ENCODE measurements at places on chromosomes 13 and 19. TPM values are rescaled to one million over a fixed set of nuclear protein-coding genes. Genes with fewer than 3 reads are reported as not detected.

DNA sequence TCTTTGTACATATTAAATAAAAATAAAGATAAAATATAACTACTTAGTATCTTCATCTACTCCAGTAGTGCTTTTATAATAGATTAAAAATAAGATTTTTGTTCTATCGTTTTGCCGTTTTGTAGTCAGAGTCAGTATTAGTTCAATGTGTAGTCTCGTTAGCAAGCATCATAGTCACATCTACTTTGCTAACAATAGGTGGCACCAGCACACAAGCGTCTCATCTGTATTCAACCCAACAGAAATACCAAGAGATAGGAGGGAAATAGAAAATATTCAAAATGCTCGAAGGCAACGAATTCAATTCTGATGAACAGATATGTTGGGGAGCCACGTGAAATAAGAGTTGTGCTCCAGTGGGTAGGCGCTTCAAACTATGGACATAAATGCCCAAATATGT is 21.4 kb upstream of the MICU2 start:
- DNase-seq = no peak

- no peak for DNase-seq
These were observed 203.6 kb downstream of the DACH1 start for GRCh38 chr13:71663431-71663830.

The GGACT gene
- total RNA-seq = 4.6 TPM

DNA sequence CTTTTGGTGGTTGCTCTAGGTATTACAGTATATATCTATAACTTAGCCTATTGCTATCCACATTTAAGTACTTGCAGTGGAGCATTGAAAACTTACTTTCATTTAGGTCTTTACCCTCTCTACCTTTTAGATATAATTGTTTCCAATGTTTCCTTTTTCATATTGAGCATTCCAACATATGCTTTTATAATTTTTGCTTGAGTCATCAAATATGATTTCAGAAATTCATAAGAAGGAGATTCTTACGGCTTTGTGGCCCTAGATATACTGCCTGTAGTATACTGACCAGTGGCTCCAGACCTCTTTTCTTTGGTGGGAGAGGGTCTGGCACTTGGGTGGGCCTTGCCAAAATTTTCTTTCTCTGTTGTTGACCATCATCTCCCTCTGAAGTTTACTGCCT is 32.8 kb upstream of the ZNF850 start:
- no peak for DNase-seq

GRCh38 chr13:52845766-52846566 is 2.5 kb downstream of the PCDH8 start:
- DNase-seq = no peak

GRCh38 chr13:74301258-74301935 is 167.2 kb upstream of the KLF12 start:
- DNase-seq = no peak
